ENCODE measurements at places on chromosomes 3 and 15.

GRCh38 chr15:51093839-51094605 lies 684 bp downstream of the TNFAIP8L3 start:
- DNase-seq: no peak

GRCh38 chr3:122356402-122356801 lies 26.6 kb downstream of the MIX23 start:
- DNase-seq: no peak

- no peak for DNase-seq
Observed at GRCh38 chr3:180414157-180414556, 187.8 kb upstream of the TTC14 start.

DNA sequence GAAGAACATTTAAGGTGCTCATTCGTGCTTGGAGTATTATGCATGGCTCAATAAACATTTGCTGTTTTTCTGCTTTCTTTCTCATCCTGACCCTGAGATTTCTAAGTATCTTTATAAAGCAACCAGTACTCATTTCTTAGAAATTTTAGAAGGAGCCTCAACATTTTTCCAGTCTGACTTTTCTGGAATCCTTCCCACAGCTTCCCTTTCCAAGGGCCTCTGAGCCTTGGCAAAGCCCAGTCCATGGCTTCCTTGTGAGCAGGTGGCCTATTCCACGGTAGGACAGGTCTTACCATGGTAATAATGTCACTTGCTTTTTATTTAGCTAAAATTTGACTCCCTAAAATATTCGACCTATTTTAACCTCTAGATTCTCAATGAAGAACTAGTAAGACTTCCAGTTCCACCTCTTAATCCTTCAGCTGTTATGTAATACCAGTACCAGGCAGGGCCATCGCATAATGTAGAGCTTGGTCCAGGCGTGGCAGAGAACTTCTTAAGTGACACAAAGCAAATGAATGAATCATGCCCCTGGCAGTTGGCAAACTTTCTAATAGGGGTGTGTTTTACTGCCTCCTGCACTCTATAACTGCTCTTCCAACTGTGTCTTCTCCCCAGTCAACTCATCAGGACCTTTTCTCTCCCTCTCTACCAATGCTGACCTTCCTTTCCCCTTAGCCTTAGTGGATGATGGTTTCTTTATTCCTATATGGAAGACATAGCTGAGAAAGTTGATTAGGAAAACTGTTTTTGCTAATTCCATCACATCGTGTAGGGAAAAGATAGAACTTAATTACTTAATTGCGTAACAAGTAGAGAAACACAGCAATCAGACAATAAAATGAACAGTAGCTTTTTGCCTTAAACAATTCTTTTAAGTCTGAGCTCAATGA lies 894 bp upstream of the TM4SF4 start:
- peak; percentile 66 for DNase-seq

GRCh38 chr15:100053474-100054121 lies 288.2 kb downstream of the ADAMTS17 start:
- DNase-seq: no peak

Measured in skeletal muscle cell (primary cell).